Nephron progenitor cell (in vitro differentiated cells): ENCODE measurements at places on chromosomes 1 and 21.

DNA sequence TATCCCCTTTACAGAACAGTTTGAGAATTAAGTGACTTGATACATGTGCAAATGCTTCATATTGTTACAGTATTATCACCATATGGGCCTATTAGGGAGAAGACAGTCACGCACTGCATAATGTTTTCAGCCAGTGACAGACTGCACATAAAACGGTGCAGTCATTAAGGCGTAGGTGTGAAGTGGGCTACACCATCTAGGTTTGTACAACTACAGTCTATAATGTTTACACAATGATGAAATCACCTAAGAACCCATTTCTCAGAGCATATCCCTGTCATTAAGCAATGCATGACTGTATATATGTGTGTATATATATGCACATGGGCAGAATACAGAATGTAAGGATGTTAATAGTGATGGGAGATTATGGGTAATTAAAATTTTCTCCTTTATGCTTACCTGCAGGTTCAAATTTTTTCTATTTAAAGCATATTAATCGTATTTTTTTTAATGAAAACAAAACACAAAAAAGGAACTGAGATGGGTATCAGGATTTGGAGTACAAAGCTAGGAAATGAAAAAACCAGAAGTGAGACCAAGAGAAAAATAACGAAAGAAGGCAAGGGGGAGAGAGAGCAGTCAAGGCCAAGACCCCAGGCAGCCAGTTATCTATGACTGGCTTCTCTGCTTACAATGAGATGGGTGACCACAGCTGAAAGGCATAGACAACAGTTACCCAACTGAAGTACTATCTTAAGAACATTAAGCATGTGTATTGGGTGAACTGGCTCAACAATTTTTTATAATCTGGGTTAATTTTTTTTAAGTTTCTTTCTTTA, 122.9 kb upstream of the DAB1 start:
- no peak for DNase-seq

GRCh38 chr1:31878058-31878457, 60.1 kb downstream of the PTP4A2 start:
- DNase-seq = no peak

- no peak for DNase-seq
These were observed 62.6 kb downstream of the ZBTB18 start for GRCh38 chr1:244113532-244114320.

DNA sequence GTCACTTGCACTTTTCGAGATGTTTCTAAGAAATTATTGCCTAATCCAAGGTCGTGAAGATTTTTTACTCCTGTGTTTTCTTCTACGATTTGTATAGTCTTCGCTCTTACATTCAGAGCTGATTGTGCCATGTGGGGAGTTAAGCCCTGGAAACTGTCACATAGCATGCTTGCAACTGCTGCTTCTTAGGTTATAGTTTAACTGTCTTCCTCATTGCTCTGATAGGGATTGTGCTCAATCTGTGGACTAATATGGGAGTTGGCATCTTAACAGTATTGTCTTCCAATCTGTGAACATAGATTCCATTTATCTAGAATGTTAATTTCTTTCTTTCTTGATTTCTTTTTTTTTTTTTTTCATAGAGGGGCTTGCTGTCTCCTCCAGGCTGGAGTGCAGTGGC, 34.8 kb upstream of the CAMTA1 start:
- DNase-seq = no peak
